ENCODE measurements at places on chromosomes 11 and 22.

- no peak overlapping the region for H3K4me3 ChIP-seq
- H3K4me1 ChIP-seq, result no peaks in the 10 kb centered on the region
- H3K27ac ChIP-seq, result no peak overlapping the region
- no peaks in the 10 kb centered on the region for H3K36me3 ChIP-seq
- no peak for DNase-seq
Measured at GRCh38 chr22:30556388-30556787, 9.8 kb upstream of the SEC14L6 start.

DNA sequence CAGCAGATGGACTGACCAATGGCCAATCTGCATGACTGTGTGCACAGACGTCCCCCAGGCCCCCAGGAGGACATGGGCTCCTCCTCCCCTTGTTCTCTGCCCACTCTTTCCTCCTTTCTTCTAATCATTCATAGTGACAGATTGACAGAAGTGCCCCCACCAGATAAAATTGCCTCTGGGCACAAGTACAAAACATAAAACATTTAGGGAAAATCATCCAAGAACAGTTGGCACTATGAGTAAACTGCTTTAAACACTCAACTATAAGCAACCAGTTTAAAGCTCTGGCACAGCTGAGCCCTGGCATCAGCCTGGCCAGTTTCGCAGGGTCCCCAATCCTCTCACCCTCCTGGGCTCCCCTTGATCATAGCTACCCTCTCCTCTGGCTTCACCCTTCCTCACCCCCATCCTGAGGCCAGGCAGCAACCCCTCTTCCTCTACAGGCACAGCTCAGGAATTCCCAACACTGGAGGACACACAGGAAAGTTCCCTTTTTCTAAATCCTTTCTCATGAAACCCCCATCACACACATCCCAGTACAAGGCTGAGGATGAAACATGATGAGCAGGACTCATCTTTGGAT is 232.9 kb downstream of the BUD13 start:
- H3K27me3 ChIP-seq, result peaks cover 7% of the 10 kb centered on the region
- no peak overlapping the region for H3K27ac ChIP-seq
- H3K4me3 ChIP-seq, result no peak overlapping the region
- H3K4me1 ChIP-seq, result no peaks in the 10 kb centered on the region
- no peak for DNase-seq

GRCh38 chr11:3605771-3606203 is 36.0 kb downstream of the ART5 start:
- DNase-seq, result no peak
- H3K4me3 ChIP-seq, result no peak overlapping the region
- no peak overlapping the region for H3K27ac ChIP-seq
- no peaks in the 10 kb centered on the region for H3K36me3 ChIP-seq

- H3K4me3 ChIP-seq, result no peak overlapping the region
- no peak for DNase-seq
- no peaks in the 10 kb centered on the region for H3K4me1 ChIP-seq
- H3K27me3 ChIP-seq, result no peaks in the 10 kb centered on the region
- H3K36me3 ChIP-seq, result no peaks in the 10 kb centered on the region
Measured at GRCh38 chr11:65695459-65696241, 16.4 kb upstream of the KAT5 start.

GRCh38 chr22:44523981-44524759 is 26.1 kb upstream of the RTL6 start:
- no peak overlapping the region for H3K4me3 ChIP-seq
- H3K27ac ChIP-seq, result no peak overlapping the region
- H3K27me3 ChIP-seq, result peaks cover 2% of the 10 kb centered on the region
- H3K4me1 ChIP-seq, result no peaks in the 10 kb centered on the region
- no peaks in the 10 kb centered on the region for H3K36me3 ChIP-seq
- DNase-seq, result no peak

- H3K27ac ChIP-seq, result no peak overlapping the region
- H3K4me1 ChIP-seq, result no peaks in the 10 kb centered on the region
- H3K4me3 ChIP-seq, result no peak overlapping the region
- H3K27me3 ChIP-seq, result no peaks in the 10 kb centered on the region
- DNase-seq, result no peak
Measured at GRCh38 chr11:113407163-113407562, 19.6 kb downstream of the ANKK1 start.

GRCh38 chr11:1446623-1447022 is 40.0 kb downstream of the MOB2 start:
- H3K36me3 ChIP-seq, result no peaks in the 10 kb centered on the region
- H3K27ac ChIP-seq, result no peak overlapping the region
- no peaks in the 10 kb centered on the region for H3K27me3 ChIP-seq
- H3K4me3 ChIP-seq, result no peak overlapping the region
- H3K4me1 ChIP-seq, result peaks cover 2% of the 10 kb centered on the region
- no peak for DNase-seq

GRCh38 chr11:65084598-65085375 is 765 bp downstream of the ZFPL1 start:
- peaks cover 50% of the 10 kb centered on the region for H3K36me3 ChIP-seq
- H3K4me1 ChIP-seq, result peaks cover 21% of the 10 kb centered on the region
- peak overlapping the region; percentile 97 for H3K27ac ChIP-seq
- no peak for DNase-seq

- no peaks in the 10 kb centered on the region for H3K27me3 ChIP-seq
- H3K4me1 ChIP-seq, result peaks cover 2% of the 10 kb centered on the region
- H3K36me3 ChIP-seq, result no peaks in the 10 kb centered on the region
- DNase-seq, result no peak
- no peak overlapping the region for H3K4me3 ChIP-seq
Measured at GRCh38 chr11:12075822-12076821, 34.3 kb upstream of the MICAL2 start.

- no peak overlapping the region for H3K4me3 ChIP-seq
- H3K27ac ChIP-seq, result no peak overlapping the region
- no peaks in the 10 kb centered on the region for H3K36me3 ChIP-seq
- peaks cover 28% of the 10 kb centered on the region for H3K4me1 ChIP-seq
- H3K27me3 ChIP-seq, result no peaks in the 10 kb centered on the region
Measured at GRCh38 chr11:17273668-17274282, 2.8 kb upstream of the NUCB2 start.

Measured in CD4-positive, alpha-beta T cell (primary cell).